ENCODE measurements at places on chromosomes 1 and 21. TPM values are rescaled to one million over a fixed set of nuclear protein-coding genes. Genes with fewer than 3 reads are reported as not detected.

DNA sequence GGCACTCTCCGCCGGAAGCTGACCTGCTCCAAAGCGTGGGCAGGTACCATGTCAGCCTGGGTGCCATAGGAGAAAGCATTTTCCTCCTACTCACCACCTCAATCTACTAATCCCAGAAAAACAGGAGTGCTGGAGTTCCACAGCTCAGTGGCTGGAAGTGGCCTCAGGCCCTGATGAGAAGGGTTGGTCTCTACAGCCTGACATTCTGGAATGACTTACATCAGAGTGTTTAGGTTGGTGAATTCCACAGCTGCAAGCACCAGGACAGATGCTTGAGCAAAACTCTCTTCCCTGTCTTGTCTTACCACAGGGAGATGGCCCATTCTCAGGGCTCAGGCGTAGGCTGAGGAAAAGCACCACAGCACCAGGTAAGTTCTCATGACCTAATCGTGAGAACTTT is 5.5 kb downstream of the SEC16B start:
- DNase-seq, result no peak

DNA sequence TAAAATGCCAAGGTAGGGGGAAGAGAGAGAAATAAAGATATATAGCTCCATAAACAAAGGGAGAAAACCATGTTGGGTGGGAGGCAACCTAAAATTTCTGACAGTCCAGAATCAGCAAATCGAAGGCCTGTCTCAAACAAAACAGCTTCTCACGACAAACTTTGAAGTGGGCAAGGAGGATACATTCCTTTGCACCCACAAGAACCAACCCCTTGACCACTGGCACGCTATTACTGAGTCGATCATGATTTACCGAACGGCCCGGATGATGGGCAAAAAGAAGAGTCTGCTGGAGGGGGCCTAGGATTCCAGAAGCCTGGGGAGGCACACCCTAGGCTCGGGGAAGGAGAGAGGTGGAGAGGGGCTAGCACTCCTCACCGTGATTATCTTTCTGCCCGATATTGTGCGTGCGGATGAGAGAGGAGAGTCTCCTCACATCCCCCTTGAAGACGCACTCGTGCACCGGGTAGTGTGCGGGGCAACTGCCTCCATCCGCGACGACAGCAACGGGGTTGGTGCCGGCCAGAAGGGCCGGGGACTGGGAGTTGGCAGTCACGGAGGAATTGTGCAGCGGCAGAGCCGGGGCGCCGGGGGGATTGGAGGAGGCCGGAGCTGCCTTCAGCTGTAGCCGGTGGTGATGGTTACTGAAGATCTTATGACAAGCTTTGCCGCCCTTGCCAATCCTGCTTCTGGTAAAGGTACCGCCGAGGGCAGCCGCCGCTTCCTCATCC is 756 bp downstream of the ANKRD13C start:
- DNase-seq, result no peak

DNA sequence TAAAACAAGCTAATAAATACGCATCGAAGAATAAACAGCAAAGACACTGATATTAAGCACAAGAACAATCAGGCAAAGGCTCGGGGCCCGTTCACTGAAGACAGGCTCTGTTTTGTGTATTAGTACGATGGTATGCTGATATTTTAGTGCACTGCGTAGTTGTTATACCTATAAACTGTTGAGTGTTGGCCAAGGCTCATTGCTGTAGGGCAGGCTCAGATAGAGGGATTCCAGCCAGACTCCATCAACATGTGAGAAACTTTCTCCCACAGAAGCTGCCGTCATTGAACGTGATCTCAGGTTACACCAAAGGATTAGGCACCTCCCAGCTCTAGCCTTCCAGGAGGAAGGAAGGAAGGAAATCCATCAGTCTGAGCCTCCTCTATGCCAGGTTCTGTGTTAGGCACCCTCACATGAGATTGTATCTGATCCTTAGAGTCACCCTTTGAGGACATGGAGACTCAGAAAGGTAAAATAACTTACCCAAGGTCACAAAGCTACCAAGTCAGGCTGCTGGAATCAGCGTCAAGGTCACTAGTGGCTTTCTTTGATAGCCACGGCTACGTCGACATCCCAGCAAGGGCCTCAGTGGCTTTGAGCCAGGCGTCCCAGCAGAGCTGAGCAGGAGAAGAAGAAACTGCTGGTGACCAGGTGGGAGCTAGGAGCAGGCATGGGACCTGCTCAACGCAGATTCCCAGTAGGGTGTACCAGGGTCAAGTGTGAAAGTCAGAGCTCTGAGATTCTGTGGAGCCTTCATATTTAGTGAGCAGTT is 14.8 kb downstream of the BCAR3 start:
- DNase-seq, result no peak

DNA sequence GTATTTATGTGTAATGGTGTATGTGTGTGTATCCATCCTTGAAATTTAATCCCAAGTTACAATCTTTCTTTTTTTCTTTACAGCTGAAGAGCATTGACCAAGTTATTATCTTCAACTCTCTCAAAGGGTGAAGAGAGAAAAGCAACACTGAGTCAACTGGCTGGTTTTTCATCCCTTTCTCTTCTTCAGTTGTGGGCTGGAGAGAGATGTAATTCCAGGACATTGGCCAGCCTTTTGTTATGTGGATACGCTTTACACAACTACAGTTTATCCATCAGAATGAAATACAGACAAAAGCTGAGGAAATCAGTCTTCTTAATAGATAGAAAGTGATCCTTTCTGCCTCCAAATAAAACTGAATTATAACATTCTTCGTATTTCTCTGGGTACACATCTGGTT is 357.0 kb upstream of the NCAM2 start:
- no peak for DNase-seq

SPRR2B gene
- polyA plus RNA-seq, result not detected

BTBD8 gene
- polyA plus RNA-seq, result 1.2 TPM

Data from small intestine (tissue), 16 donors.